Progenitor cell of endocrine pancreas (in vitro differentiated cells): ENCODE measurements at places on chromosomes 11 and 22. TPM values are rescaled to one million over a fixed set of nuclear protein-coding genes. Genes with fewer than 3 reads are reported as not detected.

GRCh38 chr11:128246364-128246801 lies 341.0 kb downstream of the ETS1 start:
- DNase-seq = no peak

GRCh38 chr22:48605856-48606481 lies 1221.7 kb downstream of the BRD1 start:
- no peak for DNase-seq

- DNase-seq = no peak
These were observed 15.6 kb downstream of the ALKBH8 start for GRCh38 chr11:107549954-107550285.

The SDHAF2 gene
- 42.2 and 42.9 TPM in 2 replicates for total RNA-seq

The NLRP14 gene
- total RNA-seq = 0.26 and 0.29 TPM in 2 replicates
